ENCODE measurements at places on chromosomes 5 and 9.

DNA sequence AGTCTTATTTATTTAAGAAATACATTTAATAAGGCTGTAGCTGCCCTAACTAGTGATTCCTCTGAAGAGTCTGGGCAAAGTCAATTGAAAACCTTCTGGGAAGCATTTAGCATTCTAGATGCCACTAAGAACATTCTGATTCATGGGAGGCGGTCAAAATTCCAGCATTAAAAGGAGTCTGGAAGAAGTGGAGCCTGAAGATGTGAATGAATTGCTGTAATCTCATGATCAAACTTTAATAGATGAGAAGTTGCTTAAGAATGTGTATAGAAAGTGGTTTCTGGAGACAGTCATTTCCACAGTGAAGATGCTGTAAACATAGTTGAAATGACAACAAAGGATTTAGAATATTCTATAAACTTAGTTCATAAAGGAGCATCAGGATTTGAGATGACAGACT, 61.4 kb downstream of the WDR41 start:
- peak; percentile 93 for DNase-seq

- DNase-seq, result peak; percentile 73
Observed at GRCh38 chr5:141822144-141822543, 56.1 kb downstream of the PCDH1 start.

DNA sequence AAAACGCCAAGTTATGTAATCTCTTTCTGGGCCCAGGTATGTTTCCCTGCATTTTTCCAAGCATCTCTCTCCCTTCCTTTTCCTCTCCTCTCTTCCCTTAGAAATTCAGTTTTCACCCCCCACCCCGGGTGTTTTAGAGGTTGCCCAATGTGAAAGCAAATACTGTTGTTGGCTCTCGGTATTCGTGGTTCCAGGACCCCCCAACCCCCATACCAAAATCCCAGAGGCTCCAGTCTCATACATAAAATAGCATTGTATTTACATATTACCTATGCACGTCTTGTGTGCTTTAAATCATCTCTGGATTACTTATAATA, 48.8 kb downstream of the ACER2 start:
- no peak for DNase-seq

DNA sequence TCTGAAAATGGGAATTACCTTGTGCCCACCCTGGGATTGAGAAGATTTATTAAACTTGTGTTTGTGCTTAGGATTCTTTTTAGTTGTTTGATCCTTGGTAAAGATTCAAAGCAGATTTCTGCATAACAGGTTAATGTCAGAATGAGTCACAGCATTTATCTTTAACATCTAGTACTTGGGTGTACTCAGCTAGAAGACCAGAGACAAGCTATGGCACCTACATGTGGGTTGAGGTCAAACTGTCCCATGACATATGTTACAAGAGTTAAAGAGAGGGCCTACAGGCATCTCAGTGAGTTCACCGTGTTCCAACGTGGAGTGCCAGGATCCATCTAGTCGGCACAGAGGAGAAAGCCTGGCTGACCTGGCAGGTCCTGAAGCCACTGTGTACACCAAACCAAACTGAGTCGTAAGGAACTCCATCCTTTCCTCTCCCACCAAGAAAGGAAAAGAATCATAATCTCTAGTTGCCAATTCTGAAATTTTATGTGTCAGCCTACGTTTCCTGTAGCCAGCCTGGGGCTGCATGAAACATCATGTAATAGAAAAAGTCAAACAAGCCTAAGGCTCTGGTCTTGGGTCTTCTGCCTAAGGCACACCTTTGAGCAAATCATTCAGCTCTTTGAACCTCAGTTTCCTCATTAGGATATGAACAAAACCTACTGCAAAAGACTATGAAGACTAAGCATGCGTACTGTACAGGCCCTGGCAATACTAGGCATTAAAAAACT, 73.7 kb downstream of the RCL1 start:
- peak; percentile 20 for DNase-seq

GRCh38 chr5:72815580-72816283, 729 bp upstream of the TNPO1 start:
- no peak for DNase-seq

GRCh38 chr9:114371973-114372917, 15.5 kb downstream of the AKNA start:
- peak; percentile 84 for DNase-seq

- DNase-seq, result no peak
Observed at GRCh38 chr5:111236995-111237394, 12.8 kb downstream of the CAMK4 start.

GRCh38 chr5:93107141-93107540, 473.9 kb downstream of the NR2F1-AS1 start:
- DNase-seq, result no peak

DNA sequence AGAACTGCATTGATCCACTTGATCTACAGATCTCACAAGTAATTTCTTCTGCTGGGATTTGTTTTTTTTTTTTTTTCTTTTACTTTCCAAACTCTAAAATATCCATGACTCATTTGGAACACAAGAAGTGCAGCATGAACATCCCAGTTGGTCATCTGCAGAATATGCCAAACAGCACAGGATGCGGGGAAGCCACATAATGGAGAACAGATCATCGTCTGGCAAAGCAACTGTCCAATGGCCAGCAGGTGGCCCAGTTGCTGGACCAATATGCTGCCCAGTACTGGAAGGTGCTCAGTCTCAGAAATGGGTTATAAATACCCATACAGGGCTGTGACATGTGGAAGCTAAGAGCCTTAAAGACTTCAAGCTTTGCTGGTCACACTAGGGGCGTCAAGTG, 221.3 kb upstream of the TAS2R1 start:
- DNase-seq, result peak; percentile 97

DNA sequence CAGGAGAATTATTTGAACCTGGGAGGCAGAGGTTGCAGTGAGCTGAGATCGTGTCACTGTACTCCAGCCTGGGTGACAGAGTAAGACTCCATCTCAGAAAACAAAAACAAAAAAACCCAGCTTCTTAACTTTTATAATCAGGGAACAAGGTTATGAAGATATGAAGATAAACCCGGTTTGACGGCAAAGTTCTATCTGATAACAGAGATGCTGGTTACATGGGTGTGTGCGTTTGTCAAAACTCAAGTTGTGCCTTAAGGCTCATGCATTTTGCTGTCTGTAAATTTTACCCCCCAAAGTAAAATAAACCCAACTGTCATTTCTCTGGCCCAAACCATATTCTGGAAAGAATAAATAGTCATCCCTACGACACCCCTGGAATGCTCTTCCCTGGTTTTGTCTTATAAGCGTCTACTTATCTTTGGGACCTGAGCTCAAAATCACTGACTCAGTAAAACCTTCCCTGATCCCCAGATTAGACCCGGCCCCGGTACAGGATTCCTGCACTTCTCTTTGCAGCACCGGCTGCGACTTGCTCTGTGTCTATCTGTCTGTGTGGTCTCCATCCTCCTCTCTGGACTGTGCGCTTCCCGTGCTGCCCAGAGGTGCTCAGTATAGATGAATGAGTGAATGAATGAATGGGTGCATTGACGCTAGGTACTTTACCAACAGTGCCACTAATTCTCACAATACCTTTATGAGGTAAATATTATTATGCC, 172.2 kb downstream of the DAB2IP start:
- no peak for DNase-seq

DNA sequence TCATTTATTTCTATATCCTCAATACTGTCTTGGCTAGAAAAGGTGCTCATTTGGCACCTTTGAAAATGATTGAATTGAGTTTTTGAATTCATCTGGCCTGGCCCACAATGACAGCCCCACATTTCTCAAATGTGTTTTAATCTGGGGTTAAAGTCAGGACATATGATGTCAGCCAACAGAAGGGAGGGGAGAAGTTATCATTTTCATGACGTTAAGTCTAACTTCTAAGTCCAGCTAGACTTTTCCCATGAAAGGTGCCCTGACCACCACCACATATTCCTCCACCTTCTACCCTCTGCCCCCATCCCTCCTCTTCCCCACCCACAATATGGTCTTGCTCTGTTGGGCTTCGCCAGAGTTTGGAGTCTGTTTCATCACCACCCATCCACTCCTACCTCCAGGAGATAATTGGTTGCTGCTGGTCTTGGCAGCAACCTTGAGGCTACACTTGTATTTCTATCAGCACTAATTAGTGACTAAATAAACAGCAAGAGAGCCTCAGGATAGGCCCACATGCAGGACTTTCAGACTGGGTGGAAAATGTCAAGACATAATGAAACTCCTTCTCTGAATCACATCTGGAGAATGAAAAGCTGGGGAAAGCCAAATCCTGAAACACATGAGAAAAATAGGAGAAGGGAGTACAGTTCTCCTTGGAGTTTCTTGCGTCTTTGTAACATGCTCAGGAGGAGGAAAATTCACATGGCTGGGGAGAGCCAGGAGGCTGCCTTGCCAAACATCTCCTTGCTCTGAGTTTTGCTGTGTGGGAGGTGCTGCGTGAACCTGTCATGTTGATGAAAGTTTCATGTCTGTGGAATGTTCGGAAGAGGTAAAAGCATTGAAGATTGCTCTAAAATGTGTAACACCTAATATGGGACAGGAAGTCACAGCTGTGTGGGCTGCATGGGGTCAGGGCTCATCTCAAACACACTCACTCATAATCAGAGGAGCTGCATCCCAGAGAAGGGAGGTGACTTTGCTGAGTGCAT, 544.7 kb upstream of the KLF4 start:
- peak; percentile 68 for DNase-seq

- DNase-seq, result no peak
Observed at GRCh38 chr9:76333964-76334363, 60.3 kb downstream of the RFK start.

DNA sequence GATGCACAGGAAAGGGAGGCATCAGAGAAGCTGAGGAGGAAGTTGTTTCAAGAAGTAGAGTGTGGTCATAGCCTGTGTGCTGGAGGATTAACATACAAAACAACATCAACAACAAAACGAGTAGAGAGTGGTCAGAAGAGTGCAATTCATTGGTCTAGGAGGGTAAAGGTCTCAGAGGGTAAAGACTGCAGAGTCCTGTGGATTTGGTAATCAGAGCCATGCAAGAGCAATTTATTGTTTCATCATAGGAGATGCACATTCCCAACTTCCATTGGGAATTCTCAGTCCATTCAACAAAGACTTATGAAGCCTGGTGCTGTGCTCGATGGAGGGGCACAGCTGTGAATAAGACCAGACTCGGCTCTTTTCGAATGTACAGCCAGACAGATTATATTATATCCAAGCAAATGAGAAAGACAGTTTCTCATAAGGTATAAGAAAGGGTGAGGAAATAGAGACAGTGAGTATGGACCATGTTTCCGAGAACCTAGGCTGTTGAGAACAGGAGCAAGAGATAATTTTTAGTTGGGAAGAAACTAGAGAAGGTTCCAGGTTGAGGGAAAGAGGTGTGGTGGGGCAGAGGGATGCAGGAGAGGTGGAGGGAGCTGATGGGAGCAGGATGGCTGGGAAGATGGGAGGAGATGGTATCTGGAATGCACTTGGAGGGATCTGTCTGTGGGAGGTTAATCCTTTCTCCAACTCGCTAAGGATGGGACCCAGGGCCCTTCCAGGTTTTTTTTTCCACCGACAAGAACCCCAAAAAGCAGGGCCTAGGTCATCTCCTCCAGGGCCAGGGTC, 7.9 kb upstream of the MYORG start:
- no peak for DNase-seq

DNA sequence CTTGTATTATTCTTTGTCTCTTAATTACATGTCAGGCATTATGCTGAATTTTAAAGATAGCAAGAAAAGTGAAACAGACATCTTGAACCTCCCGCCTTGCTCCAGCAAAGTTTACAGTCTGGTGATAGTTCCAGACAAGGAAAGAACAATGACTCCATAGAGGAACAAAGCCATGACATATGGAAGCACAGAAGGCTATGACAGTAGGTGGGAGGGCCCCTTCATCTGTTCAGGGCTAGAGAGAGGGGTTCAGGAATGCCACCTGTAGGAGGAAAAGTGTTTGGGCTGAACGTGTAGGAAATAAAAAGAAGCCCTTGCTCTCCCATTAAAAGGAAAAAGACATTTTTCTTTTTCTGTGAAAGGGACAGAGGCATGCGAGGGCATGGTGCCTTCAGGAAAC, 315.6 kb downstream of the TRIM32 start:
- no peak for DNase-seq

GRCh38 chr5:117713585-117714198, 1139.1 kb upstream of the SEMA6A start:
- peak; percentile 6 for DNase-seq

DNA sequence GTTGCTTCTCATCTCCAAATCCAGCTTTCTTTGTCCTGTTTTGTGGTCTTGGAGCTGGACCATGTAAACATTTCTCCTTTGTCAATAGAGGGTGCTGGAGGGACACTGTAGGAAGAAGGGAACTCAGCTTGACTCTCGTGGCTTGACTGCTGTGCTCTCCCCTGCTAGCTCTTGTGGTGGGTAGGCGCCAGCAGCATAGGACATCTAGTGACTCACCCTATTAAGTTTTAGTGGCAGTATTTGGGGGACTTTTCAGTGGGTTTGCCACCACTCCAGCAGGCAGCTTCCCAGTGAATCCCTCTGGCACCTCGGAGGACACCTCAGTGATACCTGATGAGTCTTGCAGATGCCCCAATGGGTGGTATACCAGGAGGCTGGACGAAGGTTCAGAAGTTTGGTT, 97.8 kb downstream of the TSSK1B start:
- DNase-seq, result peak; percentile 42

- no peak for DNase-seq
Observed at GRCh38 chr5:32265902-32266301, 46.8 kb downstream of the MTMR12 start.

- no peak for DNase-seq
Observed at GRCh38 chr5:175418251-175418650, 25.7 kb downstream of the DRD1 start.

GRCh38 chr9:122220673-122221182, 8.0 kb downstream of the LHX6 start:
- no peak for DNase-seq

GRCh38 chr5:94575196-94575595, 43.2 kb downstream of the KIAA0825 start:
- DNase-seq, result no peak

- no peak for DNase-seq
Observed at GRCh38 chr5:4921929-4922328, 218.2 kb upstream of the ADAMTS16 start.

GRCh38 chr5:179113945-179114641, 53.9 kb downstream of the ZNF354C start:
- no peak for DNase-seq

DNA sequence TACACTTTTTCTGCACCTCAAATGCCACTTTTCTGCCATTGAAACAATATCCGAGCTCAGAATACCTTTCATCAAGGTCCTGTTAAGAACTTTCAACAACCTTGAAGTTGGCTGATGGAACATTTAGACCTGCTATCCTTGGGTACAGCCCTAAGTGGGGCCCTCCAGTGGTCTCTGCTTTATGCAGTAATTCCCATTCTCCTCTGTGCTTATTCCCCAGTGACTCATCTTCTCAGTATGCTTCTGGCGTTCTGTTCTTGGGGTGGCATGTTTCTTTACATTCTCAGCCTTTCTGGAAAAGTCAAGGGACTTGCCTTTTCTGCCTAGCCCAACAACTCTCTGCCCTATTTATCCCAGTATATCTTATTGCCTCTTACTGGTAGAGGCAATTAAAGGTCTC, 7.1 kb downstream of the ANP32B start:
- DNase-seq, result peak; percentile 88

DNA sequence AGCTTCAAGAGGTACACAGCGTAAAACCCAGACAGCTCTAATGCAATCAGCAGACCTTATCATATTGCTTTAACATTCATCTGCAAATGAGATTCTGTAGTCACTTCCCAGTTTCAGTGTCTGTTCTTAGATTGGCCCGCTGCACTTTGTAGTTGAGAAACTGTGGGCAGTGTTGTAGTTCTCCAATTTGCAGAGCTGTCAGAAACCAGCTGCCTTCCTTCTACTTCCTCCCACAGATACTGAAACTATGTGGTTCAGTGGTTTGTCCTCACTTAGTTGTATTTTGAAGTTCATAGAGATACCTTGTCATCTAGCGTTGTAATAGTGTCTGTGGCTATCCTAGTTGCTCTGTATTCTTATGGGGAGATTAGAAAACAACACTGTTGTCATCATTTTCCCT, 39.6 kb upstream of the TRIM36 start:
- DNase-seq, result no peak

Data from EH (cell line).